ENCODE measurements at places on chromosomes 2 and 18. TPM values are rescaled to one million over a fixed set of nuclear protein-coding genes. Genes with fewer than 3 reads are reported as not detected.

DNA sequence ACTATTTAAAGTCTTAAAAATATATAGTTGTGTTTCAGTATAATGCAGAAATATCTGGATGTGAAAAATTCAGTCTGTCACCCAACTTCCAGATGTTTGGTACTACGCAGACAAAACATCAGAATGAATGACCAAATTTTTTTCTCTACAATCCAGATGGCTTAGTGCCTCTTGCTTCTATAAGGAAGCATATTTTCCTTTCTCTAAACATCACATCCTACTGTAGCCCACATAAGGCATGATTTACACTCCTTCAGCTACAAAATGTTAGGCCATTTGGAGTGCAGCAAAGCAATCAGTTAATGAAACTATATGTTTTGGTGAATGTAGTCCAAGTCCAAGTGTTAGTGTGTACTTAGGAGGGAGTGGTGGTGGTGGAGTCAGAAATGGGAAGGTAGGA is 162.9 kb upstream of the SIX2 start:
- no peak overlapping the region for H3K4me3 ChIP-seq
- H3K36me3 ChIP-seq, result peaks cover 7% of the 10 kb centered on the region
- peaks cover 26% of the 10 kb centered on the region for H3K27me3 ChIP-seq
- no peak for DNase-seq
- H3K4me1 ChIP-seq, result peaks cover 23% of the 10 kb centered on the region

LYG1 gene
- total RNA-seq, result 0.26 TPM

- H3K27me3 ChIP-seq, result peaks cover 3% of the 10 kb centered on the region
- no peaks in the 10 kb centered on the region for H3K36me3 ChIP-seq
- DNase-seq, result no peak
- no peak overlapping the region for H3K27ac ChIP-seq
- peaks cover 30% of the 10 kb centered on the region for H3K4me1 ChIP-seq
Measured at GRCh38 chr18:11809895-11810294, 41.3 kb upstream of the CHMP1B start.

GPR35 gene
- total RNA-seq, result 0.21 TPM

ABCB11 gene
- total RNA-seq, result not detected

- no peak for DNase-seq
- H3K4me3 ChIP-seq, result no peak overlapping the region
- peaks cover 9% of the 10 kb centered on the region for H3K36me3 ChIP-seq
Measured at GRCh38 chr2:237152361-237152760, 66.7 kb downstream of the COPS8 start.

KIF5C gene
- total RNA-seq, result 0.57 TPM

CPLX4 gene
- total RNA-seq, result not detected

MC5R gene
- not detected for total RNA-seq

DNA sequence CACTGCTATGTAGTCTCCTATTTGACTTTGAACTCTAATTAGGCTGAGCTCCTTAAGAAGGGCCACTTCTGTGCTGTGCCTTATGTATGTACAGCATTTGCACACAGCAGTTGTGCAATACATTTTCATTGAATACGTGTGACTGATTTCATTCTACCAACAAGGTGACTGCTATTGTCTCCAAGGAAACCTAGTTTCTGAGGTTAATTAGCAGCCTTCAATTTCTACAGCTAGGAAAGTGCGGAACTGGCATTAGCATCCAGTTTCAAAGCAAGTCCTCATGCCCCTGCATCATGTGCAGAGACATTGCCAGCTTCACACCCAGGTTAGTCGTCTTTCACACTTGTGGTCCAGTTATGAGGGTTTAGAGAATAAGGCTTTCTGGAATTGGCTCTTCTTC is 58.6 kb downstream of the NCK2 start:
- H3K4me3 ChIP-seq, result no peak overlapping the region
- peaks cover 4% of the 10 kb centered on the region for H3K36me3 ChIP-seq
- peaks cover 24% of the 10 kb centered on the region for H3K4me1 ChIP-seq
- H3K27ac ChIP-seq, result no peak overlapping the region
- DNase-seq, result no peak
- H3K27me3 ChIP-seq, result peaks cover 1% of the 10 kb centered on the region

- no peak overlapping the region for H3K27ac ChIP-seq
- no peaks in the 10 kb centered on the region for H3K36me3 ChIP-seq
- H3K4me3 ChIP-seq, result no peak overlapping the region
- DNase-seq, result no peak
Measured at GRCh38 chr18:51907687-51908597, 432.1 kb upstream of the DCC start.

DNA sequence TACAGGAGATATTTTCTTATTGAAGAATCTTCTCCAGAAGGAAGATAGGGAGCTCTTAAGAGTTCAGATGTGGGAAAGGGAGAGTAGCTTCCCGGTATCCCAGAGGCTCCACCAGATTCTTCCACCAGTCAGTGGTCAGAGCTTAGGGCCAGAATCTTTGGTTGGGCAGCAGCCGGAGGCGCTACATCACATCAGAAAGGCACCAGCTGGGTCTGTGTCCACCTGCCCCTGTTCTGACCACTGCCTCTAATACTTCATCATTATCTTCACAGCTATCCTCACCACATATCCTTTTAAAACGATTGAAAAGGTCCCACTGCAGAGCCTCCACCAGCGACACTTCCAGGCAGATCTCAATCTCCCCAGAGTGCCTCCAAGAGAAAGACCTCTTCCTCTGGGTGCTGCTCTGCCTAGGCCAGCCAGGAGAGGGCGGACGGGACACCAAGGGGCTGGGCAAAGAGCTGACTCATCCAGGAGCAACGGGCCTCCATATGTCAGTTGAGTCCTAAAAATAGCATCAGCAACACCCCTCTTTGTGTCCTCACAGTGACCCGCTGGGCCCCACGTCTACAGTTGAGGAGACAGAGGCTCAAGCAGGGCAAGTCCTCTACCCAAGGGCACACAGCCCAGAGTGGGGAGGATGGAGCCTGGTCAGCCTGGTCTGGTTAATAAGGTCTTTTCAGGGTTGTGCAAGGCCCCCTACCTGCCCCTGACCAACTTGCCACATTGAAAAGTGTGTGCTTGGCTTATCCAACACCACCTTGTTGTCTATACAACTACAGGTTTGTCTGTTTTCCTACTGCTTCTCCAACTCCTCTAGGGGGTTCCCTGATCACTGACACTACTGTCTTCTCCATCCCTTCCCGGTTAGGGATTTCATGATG is 81.2 kb downstream of the ADD2 start:
- H3K27me3 ChIP-seq, result peaks cover 32% of the 10 kb centered on the region
- H3K4me3 ChIP-seq, result no peak overlapping the region
- peaks cover 17% of the 10 kb centered on the region for H3K4me1 ChIP-seq

GRCh38 chr2:235264121-235264493 is 229.7 kb upstream of the AGAP1 start:
- no peaks in the 10 kb centered on the region for H3K36me3 ChIP-seq
- DNase-seq, result no peak
- no peak overlapping the region for H3K27ac ChIP-seq
- no peak overlapping the region for H3K4me3 ChIP-seq
- H3K27me3 ChIP-seq, result peaks cover 5% of the 10 kb centered on the region

DNA sequence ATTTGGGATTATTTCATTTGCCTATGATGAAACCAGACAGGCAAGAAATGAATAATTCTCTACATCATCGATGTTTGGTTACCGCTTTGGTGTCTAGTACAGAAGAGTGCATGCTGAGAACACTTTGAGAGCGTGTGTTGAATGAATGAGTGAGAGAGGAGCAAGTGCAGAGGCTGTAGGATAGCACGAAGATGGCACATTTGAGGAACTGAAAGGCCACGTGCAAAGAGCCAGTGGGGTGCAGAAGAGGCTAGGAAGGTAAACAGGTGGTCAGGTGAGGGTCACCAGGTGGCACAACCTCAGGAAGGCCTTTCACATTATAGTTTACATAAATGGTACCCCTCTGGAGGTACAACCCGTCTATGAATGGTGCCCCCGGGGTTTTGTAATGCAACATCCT is 80.1 kb upstream of the SPHKAP start:
- no peak for DNase-seq
- no peak overlapping the region for H3K4me3 ChIP-seq
- no peaks in the 10 kb centered on the region for H3K36me3 ChIP-seq
- H3K27me3 ChIP-seq, result no peaks in the 10 kb centered on the region

CLIP4 gene
- 39.5 TPM for total RNA-seq

- peak overlapping the region; percentile 52 for H3K4me3 ChIP-seq
- DNase-seq, result no peak
Measured at GRCh38 chr2:14615760-14616159, 16.8 kb upstream of the LRATD1 start.

DNA sequence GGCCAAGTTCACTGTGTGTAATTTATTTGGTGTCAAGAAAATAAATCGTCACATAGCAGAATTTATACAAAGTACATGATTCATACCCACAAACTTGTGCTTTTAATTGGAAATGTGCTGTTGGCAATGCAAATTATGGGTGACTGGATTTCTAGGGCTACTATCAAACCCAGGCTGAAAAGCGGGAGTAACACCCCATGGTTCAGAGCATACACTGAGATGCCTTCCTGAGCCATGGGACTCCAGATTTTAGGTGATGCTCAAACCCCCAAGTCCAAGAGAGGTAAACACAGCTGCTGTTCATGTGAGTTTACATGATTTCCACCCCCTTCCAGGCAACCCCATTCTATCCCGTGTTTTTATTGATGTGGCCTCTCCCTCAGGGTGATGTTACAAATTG is 565.9 kb upstream of the ID2 start:
- H3K4me3 ChIP-seq, result no peak overlapping the region
- no peaks in the 10 kb centered on the region for H3K36me3 ChIP-seq
- peaks cover 13% of the 10 kb centered on the region for H3K27me3 ChIP-seq
- DNase-seq, result peak; percentile 22
- no peak overlapping the region for H3K27ac ChIP-seq

- H3K4me1 ChIP-seq, result no peaks in the 10 kb centered on the region
- no peak for DNase-seq
- no peaks in the 10 kb centered on the region for H3K36me3 ChIP-seq
- H3K4me3 ChIP-seq, result no peak overlapping the region
- H3K27me3 ChIP-seq, result no peaks in the 10 kb centered on the region
Measured at GRCh38 chr2:147108548-147108947, 736.3 kb upstream of the ACVR2A start.

GRCh38 chr2:37020212-37020886 is 54.0 kb upstream of the STRN start:
- peak overlapping the region; percentile 67 for H3K27ac ChIP-seq
- peak overlapping the region; percentile 49 for H3K4me3 ChIP-seq
- peaks cover 19% of the 10 kb centered on the region for H3K4me1 ChIP-seq

- no peak for DNase-seq
- peaks cover 2% of the 10 kb centered on the region for H3K27me3 ChIP-seq
- H3K27ac ChIP-seq, result no peak overlapping the region
- peaks cover 45% of the 10 kb centered on the region for H3K4me1 ChIP-seq
- H3K4me3 ChIP-seq, result no peak overlapping the region
- no peaks in the 10 kb centered on the region for H3K36me3 ChIP-seq
Measured at GRCh38 chr2:207338220-207338607, 172.5 kb upstream of the KLF7 start.

- H3K27ac ChIP-seq, result no peak overlapping the region
- no peaks in the 10 kb centered on the region for H3K4me1 ChIP-seq
- H3K4me3 ChIP-seq, result no peak overlapping the region
Measured at GRCh38 chr2:131584940-131585339, 57.3 kb downstream of the CCDC74A start.

DNA sequence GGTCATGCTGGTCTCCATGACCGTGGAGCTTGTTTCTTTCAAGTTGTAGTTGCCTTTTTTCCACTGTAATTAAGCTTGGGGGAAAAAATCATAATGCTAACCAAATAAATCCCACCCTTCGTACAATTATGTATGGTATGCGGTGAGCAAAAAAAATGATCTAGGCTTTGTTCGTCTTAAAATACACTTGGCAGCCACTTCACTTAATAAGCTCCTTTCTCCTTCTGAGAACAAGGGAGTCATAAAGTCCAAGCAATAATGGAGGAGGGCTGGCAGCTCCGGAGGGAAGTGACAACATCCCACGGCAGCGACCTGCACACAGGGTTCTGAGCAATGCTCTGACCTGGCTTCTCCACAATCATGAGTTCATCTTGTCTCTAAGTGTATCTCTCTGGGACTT is 91.2 kb upstream of the KLHL29 start:
- H3K4me1 ChIP-seq, result peaks cover 18% of the 10 kb centered on the region
- no peaks in the 10 kb centered on the region for H3K36me3 ChIP-seq
- DNase-seq, result peak; percentile 10
- H3K27me3 ChIP-seq, result peaks cover 4% of the 10 kb centered on the region

GRCh38 chr2:13822365-13822764 is 810.2 kb upstream of the LRATD1 start:
- no peak overlapping the region for H3K4me3 ChIP-seq
- no peaks in the 10 kb centered on the region for H3K27me3 ChIP-seq
- H3K36me3 ChIP-seq, result no peaks in the 10 kb centered on the region
- H3K27ac ChIP-seq, result no peak overlapping the region

SCYGR4 gene
- not detected for total RNA-seq

GRCh38 chr18:42176599-42176998 is 221.6 kb downstream of the PIK3C3 start:
- H3K27me3 ChIP-seq, result peaks cover 5% of the 10 kb centered on the region
- DNase-seq, result no peak
- H3K36me3 ChIP-seq, result no peaks in the 10 kb centered on the region

- peak overlapping the region; percentile 38 for H3K27ac ChIP-seq
- no peak overlapping the region for H3K4me3 ChIP-seq
- peaks cover 33% of the 10 kb centered on the region for H3K36me3 ChIP-seq
- peaks cover 6% of the 10 kb centered on the region for H3K27me3 ChIP-seq
- peaks cover 38% of the 10 kb centered on the region for H3K4me1 ChIP-seq
- no peak for DNase-seq
Measured at GRCh38 chr2:217877866-217878265, 124.9 kb downstream of the TNS1 start.

DNA sequence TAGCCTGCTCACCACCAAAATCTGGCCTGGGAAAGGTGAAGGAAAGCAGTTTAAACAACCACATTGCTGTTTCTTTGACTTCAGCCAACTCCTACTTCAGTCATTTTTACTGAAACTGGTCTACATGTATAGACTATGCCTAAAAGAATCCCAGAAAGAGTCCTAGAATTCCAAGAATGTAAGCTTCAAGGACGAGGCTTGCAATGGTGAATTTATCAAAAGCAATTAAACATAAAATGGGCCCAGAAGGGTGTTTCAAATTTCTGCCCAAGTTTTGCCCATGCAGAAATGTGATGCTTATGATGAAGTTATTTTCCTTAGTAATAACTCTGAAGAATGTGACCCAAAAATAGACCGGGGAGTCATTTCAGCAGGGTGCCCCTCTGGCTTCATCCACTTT is 16.6 kb downstream of the EN1 start:
- DNase-seq, result no peak
- H3K4me1 ChIP-seq, result no peaks in the 10 kb centered on the region
- H3K27me3 ChIP-seq, result peaks cover 31% of the 10 kb centered on the region

- no peaks in the 10 kb centered on the region for H3K27me3 ChIP-seq
- H3K27ac ChIP-seq, result no peak overlapping the region
- H3K36me3 ChIP-seq, result no peaks in the 10 kb centered on the region
- peaks cover 20% of the 10 kb centered on the region for H3K4me1 ChIP-seq
- no peak for DNase-seq
Measured at GRCh38 chr2:132752421-132753206, 82.6 kb upstream of the LYPD1 start.

DNA sequence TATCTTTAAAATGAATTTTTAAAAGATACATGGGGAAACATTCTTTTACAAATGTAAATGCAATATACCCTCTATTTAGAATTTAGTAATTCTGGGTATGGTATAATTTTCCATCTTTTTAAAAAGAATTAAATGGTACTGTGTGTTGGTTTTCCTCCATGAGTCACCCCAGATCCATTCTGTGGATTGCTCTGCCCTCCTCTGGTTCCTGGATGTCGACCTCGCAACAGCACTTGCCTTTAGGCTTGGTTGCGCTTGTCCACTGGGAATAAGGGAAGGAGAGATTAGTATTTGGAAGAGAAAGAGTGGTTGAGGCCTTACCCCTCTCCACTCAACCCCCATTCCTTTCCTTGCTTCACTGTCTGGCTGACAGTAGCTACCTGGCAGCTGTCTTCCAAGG is 90.4 kb downstream of the FTCDNL1 start:
- DNase-seq, result no peak
- no peaks in the 10 kb centered on the region for H3K27me3 ChIP-seq
- H3K27ac ChIP-seq, result no peak overlapping the region
- no peaks in the 10 kb centered on the region for H3K4me1 ChIP-seq

PCARE gene
- total RNA-seq, result not detected
